ENCODE measurements at places on chromosomes 4 and X.

- DNase-seq = no peak
These were observed 10.6 kb downstream of the TSPAN6 start for GRCh38 chrX:100625985-100626491.

DNA sequence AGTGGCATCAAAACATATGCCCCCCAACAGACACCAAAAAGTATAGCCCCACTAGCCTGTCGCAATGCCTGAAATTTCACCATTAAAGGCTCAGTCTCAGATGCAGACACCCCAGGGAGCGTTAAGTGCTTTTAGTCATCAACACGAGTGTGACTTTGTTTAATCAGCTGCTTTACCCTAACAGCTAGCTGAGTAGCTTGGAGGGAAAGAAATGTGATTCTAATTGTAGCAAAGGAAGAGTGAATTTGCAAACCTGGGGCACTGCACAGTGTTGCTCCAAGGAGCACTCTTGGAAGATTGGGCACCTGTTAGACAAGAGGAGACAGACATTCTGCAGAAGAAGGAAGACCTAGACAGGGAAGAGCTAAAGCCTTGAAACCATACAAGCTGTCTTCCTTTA is 145.1 kb downstream of the BEND2 start:
- peak; percentile 56 for DNase-seq

GRCh38 chr4:180794333-180794732 is 1448.9 kb upstream of the TENM3 start:
- no peak for DNase-seq

- no peak for DNase-seq
These were observed 81.7 kb upstream of the CHRDL1 start for GRCh38 chrX:110877326-110877725.
